Astrocyte (in vitro differentiated cells and primary cell): ENCODE measurements at places on chromosomes 4 and X.

GRCh38 chr4:81635739-81636138 is 164.0 kb upstream of the RASGEF1B start:
- DNase-seq = no peak

DNA sequence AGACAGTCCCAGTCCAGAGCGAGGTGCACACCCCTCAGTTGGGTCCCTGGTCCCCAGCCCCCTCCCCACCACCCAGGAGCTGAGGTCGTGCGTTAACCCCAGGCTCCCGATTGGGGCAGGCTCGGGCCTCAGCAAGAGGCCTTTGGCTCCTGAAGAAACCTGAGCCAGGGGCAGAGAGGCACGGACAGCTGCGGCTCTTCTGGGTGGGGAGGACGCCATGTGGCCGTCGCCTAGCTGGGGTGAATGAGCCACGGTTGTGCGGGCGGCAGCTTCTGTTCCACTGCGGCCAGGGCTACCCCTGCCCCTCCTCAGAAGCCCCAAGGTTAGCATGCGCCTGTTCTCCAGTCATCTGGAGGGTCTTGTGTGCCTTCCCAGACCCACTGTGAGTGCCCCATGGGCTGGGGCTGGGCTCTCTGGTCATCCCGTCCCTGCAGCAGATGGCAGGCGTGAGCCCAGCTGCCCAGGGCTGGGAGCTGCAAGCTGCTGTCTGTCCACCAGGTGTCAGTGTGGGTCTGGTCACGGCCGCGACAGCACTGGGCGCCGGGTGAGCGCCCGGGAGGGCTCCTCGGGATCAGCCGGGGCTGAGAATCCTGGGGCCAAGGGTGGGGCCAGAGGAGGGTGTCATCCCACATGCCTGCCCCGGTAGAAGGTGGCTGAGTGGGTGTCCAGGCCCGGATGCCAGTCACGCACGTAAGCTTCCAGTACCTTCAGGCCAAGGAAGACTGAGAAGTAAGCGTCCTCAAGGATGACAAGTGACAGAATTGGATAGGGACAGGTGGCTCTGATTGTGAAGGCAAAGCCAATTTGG is 21.9 kb downstream of the ATP2B3 start:
- no peak for DNase-seq

DNA sequence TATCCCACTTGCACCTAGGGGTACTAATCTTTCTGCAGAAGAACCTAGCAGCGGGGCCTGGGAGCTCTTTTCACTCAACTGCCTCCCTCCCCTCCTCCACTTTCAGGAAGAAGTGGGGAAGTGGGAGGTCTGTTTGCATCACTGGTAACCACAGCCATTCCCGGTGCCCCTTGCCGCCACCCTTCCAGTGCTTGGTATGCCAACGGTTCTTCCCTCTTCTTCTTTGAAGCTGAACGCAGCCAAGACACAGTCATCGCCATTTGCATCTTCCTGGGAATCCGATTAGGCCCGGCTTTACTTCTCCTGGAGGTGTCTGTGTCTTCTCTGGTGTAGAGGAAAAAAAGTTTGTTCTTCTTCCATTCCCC is 47.2 kb upstream of the RBPJ start:
- DNase-seq = no peak

DNA sequence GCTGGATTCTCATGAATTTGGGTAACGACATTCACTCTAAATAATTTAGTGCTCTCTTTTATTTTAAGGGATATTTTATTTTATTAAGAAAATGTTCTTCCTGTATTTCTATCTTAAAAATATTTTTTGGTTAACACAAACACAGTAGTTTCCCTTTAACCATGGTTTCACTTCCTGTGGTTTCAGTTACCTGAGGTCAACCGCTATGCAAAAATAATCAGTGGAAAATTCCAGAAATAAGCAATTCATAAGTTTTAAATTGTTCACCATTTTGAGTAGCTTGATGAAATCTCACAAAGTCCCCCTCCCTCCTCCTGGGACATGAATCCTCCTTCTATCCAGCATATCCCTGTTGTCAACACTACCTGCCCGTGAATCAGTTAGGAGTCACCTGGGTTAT is 71.4 kb downstream of the GBA3 start:
- no peak for DNase-seq

- no peak for DNase-seq
Measured at GRCh38 chr4:52407545-52407944, 251.6 kb downstream of the USP46 start.

DNA sequence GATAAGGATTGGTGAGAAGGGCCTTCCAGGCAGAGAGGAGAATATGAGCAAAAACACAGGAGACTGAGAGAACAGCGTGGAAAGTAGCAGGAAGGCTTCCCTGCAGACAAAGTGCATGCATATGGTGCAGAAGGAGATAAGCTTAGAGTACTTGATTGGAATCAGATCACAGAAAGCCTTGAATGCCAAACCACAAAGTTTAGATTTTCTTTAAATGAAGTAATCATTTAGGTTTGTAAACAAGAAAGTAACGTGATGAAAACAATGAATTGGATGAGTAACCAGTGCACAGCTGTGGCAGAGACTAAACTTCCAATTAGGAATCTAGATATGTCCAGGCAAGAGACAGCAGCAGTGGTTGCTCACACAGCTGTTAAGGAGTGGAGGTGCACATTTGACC is 83.8 kb upstream of the C1QTNF7 start:
- peak; percentile 71 for DNase-seq

DNA sequence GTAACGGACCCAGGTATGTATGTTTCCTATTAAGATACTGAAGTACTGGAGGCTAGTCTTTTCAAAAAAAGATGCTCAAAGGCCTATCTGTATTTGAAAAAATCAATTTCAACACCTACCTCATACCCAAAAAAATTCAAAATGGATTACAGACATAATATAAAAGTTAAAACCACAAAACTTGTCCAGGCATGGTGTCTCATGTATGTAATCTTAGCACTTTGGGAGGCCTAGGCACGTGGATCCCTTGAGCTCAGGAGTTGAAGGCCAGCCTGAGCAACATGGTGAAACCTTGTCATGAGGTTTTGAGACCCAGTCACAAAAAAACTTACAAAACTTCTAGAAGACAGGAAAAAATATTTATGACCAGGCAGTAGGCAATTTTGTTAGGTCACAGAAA is 16.7 kb downstream of the RBMX start:
- DNase-seq = no peak

DNA sequence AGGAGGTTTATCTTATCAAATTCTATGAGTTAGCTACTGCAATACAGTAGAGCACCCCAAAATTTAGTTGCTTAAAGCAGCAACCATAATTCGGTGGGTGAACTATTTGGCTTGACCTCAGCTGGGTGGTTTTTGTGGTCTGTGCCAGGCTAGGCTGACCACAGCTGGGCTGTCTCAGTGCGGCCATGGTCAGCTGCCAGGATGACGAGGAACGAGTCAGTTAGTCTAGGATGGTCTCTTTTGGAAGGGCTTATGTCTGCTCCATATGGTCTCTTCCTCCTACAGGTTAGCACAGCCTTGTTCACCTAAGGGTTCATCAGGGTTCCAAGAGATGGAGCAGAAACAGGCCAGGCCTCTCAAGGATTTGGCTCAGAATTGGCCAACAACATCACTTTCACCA is 210.4 kb downstream of the PALLD start:
- DNase-seq = no peak

- no peak for DNase-seq
Measured at GRCh38 chr4:97994765-97995465, 148.4 kb downstream of the STPG2 start.

DNA sequence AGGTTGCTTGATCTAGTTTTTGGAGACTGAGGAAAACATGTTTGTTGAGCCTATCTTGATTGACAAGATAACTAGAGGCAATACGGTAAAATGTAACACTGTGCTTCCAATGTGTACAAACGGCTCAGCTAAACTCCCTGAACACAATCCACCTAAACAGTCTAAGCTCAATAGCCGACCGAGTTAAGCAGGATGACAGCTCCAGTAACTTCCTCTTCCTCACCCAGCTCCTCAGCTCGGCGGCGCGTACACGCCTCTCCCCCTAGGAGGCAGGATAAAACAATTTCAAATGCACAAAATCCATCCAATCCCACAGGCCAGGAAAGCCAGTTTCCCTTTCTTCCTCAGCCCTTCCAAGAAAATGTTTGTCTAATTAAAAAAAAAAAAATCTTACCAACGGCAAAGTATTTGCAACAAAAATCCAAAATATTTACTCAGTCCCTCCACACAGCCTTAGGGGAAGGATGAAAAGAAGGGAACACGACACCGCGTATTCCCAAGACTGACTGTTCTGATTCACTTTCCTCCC is 1.0 kb downstream of the CNOT6L start:
- DNase-seq = peak; percentile 71

DNA sequence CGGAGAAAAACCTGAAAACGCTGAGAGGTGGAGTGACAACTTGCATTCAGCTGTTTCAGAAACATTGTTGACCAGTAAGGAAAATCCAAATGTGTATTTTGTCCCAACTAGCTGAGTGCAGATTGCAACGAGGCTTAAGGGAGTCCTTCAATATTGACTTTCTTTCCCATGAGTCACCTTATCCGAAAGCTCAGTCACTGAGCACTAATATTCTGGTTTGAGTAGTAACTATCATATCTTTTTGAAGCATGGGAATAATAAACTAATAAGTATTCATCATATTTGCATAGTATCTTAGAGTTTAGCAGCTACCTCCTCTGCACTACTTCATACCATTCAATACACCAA is 604.3 kb downstream of the PACRGL start:
- DNase-seq = no peak

- no peak for DNase-seq
Measured at GRCh38 chr4:147041376-147041775, 95.7 kb upstream of the TTC29 start.

DNA sequence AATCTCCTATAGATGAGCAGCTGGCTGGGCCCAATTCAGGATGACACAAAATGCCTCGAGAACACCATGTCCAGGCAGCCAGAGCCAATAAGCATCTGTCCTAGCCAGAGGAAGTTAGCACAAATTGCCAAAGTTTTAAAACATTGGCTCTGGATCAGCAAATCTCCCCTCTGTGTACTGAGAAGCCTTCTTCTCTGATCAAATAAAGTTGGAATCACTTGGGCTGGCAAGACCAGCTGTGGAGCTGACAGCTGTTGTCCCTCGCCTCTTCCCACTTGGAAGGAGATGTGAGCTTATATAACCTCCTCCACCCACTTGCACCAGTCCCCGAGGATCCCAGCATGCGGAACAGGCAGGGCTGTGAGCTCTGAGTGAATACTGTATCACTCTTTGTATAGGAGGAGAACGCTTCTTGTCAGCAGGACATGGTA is 183.9 kb downstream of the OPHN1 start:
- no peak for DNase-seq

GRCh38 chrX:148380107-148380506 is 120.3 kb upstream of the AFF2 start:
- no peak for DNase-seq

DNA sequence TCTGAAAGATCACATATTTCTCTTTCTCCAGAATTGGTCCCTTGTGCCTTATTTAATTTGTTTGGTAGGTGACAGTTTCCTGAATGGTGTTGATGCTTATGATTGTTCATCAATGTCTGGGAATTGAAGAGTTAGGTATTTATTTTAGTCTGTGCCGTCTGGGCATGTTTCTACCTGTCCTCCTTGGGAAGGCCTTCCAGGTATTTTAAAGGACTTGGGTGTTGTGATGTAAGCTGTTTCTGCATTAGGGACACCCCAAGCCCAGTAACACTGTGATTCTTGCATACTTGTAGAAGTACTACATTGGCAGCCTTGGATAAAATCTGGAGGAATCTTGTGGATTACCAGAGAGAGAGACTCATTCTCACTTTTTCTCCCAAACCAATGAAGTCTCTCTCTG is 120.8 kb upstream of the CXXC4 start:
- DNase-seq = no peak

GRCh38 chr4:8051644-8052043 is 107.0 kb downstream of the ABLIM2 start:
- DNase-seq = no peak

DNA sequence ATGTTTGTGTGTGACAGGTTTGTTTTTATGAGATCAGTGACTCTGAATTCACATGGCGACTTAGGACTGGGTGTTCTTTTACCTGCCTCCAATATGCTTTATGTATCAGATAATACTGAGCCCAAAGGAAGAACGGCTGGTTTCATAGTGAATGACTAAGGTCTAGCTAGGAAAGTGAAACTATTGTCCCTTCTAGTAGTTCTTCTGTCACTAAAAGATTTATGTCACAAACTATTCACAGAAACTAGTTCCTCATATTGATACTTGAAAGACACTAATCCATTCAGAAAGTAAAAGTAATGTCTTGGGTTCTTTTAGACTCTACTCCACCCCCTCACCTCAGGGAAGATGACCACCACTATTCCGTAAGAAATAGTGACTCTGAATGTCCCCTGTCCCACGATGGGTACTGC is 81.7 kb downstream of the EGF start:
- DNase-seq = no peak

DNA sequence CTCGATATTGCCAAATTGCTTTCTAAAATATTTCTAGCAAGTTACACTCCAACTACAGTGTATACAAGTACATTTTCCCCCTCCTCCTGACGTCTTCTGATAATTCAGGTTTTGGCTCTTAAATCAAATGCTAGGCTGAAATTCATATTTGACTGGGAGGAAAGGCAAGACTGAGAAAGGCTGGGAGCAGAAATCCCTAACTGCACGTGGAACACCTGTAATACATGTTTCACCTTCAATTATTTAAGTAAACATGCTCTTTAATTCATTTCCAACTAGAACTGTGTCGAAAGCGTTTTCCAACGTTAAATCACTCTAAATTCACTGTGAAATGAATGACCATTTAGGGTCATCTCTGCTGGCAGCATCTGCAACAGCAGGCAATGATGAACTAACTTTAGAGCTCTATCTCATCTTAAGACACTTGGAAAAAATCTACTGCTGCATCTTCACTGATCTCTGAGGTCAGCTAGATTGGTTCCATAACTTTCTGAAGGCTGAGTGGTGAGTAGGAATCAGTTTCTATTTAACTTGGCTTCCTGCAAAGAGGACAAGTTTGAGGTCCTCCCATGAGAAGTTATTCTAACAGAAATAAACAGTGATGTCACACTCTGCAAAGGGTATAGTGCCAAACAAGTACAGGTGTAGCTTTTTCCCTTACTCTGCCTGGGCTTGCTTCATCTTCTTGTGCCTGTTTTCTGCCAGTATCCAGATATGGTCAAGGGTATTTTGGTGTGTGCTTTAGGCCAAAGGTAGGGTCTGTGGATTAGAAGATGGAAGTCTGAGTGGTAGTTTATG is 144.3 kb upstream of the PAK3 start:
- no peak for DNase-seq

DNA sequence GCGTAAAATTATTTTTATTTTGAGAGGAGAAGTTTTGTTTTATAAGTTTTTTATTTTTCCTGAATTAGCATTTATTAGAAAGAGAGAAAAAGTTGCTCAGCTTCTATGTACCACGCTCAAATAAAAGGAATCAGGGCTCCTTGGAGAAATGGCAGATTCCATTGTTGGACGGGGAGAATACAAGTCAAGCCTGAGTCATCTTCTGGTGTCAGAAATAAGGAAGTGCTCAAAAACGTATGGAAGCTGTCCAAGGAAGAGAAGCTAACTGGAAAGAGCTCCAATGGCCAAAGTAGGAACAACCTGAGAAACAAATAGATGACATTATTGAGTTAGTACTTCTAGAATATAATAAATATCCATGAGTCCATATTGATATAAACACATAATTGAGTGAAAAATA is 89.3 kb upstream of the NEIL3 start:
- DNase-seq = peak; percentile 74

GRCh38 chr4:88949605-88950004 is 107.4 kb downstream of the FAM13A start:
- no peak for DNase-seq

- DNase-seq = no peak
Measured at GRCh38 chrX:129658429-129658828, 3.7 kb upstream of the APLN start.

GRCh38 chr4:41748074-41748570 is 403 bp downstream of the PHOX2B start:
- no peak for DNase-seq
